NCI-H1436 treated with DMSO at 0.1 percent for 48 hours (cell line): ENCODE measurements at places on chromosomes 12 and 14.

- DNase-seq = no peak
Observed at GRCh38 chr12:54700301-54700700, 52.1 kb upstream of the DCD start.

- DNase-seq = no peak
Observed at GRCh38 chr12:128961308-128961902, 108.1 kb downstream of the GLT1D1 start.

GRCh38 chr12:54432815-54433164, 13.7 kb upstream of the ITGA5 start:
- no peak for DNase-seq

DNA sequence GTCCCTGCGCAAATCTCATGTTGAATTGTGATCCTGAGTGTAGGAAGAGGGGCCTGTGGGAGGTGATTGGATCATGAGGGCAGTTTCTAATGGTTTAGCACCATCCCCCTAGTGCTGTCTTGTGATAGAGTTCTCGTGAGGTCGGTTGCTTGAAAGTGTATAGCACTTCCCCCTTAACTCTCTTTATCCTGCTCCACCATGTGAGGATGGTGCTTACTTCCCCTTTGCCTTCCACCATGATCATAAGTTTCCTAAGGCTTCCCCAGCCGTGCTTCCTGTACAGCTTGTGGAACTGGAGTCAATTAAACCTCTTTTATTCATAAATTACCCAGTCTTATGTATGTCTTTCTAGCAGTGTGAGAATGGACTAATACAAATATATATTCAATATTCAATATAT, 303.7 kb upstream of the SEL1L start:
- no peak for DNase-seq

DNA sequence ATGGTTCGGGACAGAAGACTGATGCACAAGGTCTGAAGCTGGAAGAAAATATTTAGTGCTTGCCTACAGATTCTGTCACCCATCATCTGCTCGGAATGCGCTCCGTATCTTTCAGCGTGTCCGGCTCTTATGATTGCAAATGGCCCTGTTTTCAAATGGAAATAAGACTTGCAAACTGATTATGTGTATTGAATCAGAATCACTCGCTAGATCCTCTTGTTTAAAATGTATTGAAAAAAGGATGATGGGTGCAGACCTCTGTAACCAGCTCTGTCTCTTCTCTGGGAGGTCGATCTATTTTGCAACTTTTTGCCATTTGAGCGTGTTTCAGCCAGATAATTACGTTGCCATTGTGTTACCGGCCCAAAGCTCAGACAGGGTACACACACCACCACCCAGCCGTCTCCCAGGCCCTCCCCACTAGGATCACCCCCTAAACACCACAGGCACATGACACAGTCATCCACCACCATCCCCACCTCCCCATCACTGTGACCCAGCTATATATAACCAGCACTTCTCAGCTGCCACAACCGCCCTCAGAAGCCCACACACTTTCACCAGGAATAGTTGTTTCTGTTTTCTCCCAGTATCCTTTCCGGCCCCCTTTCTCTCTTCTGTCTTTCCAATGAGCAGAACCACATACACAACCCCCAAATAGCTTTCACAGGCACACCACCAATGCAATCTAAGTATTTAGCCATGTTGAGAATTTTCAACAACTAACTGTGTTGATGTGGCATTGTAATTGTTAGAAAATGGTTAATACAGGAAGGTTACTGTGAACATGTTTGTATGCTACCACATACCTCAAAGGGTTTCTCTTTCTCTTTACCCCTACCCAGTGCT, 10.7 kb downstream of the NKX2-1 start:
- no peak for DNase-seq

DNA sequence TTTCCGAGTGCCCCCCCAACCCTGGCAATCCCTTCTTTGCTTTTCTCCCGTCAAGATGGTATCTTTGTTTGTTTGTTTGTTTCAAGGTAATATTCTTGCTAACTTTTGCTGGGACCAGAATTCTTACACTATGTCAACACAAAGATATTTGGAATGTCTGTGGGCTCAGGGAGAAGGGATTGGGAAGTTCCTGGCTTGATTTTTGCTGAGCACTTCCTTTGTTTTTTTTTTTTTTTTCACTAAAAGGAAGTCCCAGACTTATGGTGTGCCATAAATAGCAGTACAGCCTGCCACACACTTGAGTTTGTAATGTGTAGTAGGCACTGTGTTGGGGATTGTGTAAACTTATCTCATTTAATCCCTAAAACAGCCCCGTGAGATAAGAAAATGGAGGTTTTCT, 11.2 kb upstream of the RNU6-7 start:
- DNase-seq = no peak

DNA sequence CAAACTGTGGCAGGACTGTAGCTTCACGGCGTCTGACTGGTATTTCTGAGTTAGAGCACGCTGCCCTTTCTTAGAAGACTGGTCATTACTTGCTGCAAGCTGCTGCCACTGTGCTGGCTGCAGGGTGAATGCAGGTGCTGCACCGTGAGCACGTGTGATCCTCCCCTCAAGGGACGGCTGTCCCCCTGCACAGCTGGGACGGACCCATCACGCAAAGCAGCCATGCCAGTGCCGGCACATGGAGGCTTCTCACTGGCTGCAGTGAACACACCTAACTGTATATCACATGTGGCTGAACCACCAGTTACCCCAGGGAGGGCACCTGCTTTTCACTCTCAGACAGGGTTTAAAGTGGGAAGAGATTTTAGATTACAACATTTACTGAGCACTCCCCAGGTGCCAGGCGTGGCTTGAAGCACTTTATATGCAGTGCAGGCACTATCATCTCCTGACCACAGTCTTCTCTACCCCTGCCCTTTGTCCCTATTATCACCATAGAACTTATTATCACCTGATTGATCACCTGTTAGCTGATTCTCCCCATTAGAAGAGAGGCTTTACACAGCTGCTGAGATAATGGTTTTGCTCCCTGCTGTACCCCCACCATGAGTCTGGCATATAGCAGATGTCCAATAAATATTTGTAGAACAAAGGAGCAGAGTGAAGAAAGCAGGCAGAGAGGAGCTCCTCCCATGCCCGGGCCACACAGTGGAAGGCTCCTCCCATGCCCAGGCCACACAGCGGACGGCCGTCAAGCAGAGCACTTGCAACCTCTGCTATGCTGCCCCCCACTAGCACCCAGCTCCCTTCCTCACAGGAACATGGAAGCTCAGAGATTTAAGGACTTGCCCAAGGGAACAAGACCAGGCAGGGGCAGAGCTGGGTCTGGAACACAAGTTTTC, 25.9 kb downstream of the SLC25A47 start:
- no peak for DNase-seq

GRCh38 chr14:23483236-23483854, 13.8 kb downstream of the NGDN start:
- peak; percentile 7 for DNase-seq

GRCh38 chr12:6653342-6653741, 6.1 kb upstream of the ACRBP start:
- DNase-seq = no peak

- no peak for DNase-seq
Observed at GRCh38 chr14:91732859-91733477, 1.1 kb upstream of the CATSPERB start.

DNA sequence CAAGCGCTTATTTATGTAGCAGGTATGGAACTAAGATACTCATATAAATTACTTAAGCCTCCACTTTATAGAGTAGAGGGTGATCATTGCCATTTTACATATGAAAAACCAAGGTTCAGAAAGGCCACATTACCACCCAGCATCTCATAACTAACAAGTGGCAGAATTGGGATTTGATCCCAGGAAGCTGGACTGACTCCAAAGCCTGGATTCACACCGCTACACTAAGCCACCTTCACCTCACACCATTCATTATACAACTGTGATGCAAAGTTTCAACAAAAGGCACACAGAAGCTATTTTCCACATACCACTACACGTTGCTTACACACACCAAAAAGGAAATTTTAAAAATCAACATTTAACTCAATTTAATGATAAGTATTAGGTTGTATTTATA, 370.6 kb downstream of the FUT8 start:
- no peak for DNase-seq

DNA sequence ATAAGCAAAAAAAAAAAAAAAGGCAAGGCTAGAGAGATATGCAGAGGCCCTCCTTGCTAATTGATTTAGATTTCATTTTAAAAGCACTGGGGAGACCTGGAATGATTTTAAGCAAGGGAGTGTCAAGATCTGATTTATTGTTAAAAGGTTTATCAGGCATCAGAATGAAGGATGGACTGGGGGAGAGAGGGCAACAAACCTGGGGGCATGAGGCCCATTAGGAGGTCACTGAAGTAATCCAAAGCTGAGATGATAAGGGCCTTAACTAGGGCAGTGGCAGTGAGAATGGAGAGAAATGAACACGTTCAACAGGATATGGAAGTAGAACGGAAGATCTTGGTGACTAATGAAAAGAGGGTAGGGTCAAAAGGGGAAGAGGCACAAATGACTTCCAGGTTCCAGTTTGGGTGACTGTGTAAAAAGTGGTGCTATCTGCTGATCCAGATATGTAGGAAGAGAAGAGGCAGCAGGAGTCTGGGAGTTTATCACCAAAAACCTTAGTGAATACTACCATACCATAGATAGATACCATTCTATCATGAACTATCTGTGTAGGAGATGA, 24.0 kb downstream of the KITLG start:
- no peak for DNase-seq

GRCh38 chr12:112029301-112029700, 16.1 kb downstream of the ERP29 start:
- no peak for DNase-seq

DNA sequence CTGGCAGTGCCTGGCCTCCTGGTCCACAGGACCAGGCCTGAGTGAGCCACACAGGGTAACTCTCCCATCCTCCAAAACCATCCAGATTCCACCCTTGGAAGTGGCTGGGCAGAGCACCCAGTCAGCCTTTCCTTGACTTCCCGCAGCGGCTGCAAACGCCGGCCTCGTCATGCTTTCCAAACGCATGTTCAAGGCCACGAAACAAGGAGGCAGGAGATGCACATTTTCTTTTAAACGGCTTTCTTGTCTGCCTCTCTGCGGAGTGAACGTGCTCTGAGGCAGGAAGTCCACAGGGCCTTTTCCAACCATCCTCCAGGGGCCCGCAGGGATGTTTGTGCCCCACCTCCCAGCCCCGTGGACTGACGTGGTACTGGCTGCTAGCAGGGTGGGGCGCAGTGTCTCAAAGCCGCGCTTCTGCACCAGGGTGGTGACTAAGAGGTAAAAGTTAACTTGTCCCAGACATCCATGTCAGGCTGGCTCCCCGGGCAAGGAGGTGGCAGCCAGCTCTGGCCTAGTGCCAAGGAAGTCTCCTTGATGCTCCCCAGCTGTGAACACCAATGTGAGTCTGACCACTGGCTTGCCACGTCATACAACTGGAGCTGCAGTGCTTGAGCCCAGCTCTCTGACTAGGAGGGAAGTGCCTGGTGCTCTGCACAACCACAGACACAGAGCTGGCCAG, 45.0 kb downstream of the KCNA5 start:
- DNase-seq = no peak

DNA sequence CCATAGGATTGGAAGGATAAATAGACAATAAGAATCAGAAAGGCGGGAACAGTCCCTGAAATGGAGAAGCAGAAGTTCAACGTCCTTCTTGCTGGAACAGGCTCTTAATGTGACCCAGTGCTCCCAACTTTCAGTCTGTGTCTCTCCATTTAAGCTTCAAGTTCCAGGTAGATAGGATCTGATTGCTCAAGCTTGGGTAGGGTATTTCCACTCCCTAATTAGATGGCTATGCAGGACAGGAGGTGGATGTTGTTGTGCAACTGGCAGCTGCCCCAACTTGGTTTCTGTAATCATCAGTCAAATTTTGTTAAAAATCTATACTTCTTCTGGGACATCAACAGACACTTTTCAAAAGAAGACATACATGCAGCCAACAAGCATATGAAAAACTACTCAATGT, 266.2 kb downstream of the C12orf75 start:
- DNase-seq = no peak

- DNase-seq = no peak
Observed at GRCh38 chr12:62891805-62892549, 43.0 kb downstream of the PPM1H start.

- DNase-seq = no peak
Observed at GRCh38 chr12:130672089-130672820, 43.8 kb downstream of the RIMBP2 start.

- no peak for DNase-seq
Observed at GRCh38 chr14:68632054-68632895, 160.6 kb downstream of the ZFP36L1 start.

GRCh38 chr12:27096420-27096819, 14.0 kb upstream of the C12orf71 start:
- DNase-seq = no peak

- no peak for DNase-seq
Observed at GRCh38 chr12:65306366-65307168, 28.1 kb downstream of the MSRB3 start.

DNA sequence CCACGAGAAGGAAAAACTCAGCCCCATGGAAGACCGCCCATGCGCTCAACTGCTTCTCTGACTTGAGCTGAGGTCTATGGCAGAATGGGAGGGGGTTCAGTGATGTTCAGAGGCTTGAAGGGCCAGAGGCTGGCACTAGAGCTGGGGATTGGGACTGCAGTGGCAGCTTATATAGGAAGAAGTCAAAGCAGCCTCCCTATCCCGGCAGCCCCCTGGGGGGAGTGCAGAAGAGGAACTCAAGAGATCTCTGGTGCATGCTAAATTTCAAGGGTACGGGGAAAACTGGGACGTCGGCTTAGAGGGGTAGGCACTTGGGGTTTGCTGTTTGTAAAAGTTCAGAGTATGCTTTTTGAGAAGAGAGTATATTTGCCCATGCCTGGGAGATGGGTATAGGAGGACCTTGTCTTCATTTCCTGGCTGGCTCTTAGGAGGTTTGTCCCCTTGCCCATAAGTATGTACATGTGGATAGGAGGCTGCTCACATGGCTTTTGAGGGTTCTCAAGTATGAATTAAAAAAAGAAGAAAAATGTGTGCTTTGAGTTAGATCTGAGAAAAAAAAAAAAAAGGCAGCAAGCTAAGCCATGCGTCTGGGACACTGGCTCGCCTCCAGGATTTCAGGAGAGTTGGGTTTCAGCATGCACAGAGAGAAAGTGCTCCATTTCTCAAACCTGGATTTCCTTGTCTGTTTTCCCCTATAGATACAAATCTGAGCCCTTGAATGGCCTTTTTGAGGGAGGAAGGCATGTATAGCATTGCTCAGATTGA, 3.2 kb upstream of the MEG3 start:
- no peak for DNase-seq
